ENCODE measurements at places on chromosomes 5 and 9. TPM values are rescaled to one million over a fixed set of nuclear protein-coding genes. Genes with fewer than 3 reads are reported as not detected.

DNA sequence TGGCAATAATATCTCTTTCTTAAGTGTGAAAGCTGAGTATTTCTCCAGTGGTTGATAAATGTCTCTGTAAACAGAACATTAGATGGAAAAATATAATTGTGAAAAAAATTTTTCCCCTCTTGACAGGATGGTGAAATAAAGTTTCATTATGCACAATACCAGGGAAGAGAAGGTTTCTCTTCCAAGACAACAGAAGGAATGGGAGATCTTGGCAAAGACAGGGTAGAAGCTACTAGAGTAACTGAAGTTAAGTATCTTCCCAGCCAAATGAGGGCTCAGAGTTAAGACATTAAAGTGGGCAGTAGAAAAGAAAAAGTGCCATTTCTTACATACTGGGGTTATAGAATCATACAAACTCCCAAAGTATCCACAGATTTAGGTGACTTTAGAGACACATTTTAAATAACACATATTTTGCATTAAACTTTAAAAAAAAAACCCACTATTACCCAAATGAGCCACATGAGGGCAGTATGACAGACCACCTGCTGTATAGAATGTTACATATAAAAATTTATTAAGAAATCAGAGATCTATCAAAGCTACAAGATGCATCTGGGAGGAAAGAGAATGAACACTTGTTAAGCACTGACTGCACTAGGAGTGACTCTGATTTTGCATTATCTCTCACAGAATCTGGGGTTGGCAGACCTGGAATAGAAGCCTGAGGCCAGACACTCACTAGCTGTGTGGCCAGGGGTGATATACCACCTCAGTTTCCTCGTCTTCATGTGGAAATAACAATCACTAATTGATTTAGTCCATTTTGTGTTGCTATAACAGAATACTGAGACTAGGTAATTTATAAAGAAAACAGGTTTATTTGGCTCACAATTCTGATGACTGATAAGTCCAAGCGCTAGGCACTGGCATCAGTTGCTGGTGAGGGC, 98.5 kb downstream of the ARSB start:
- peak; percentile 39 for DNase-seq

DNA sequence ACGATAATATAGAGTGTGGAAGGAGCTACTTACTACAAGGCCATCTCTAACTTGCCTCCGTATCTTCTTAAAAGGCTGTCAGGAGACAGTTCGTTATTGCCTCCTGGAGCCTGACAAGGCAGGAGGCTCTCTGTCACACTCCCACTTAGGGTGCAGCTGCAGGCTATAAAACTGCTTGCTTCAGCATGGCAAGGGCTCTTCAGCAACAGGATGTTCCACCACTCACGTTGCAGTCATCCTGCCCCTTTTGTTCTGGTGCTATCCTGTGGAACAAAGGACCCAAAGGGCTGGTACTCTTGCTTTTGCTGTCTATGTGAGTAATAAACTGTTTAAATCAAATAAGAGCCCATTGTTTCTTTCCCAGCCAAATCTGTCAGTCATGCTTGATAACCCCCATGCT, 508.9 kb downstream of the NTRK2 start:
- no peak for DNase-seq

The AGXT2 gene
- not detected for total RNA-seq

- no peak for DNase-seq
Observed at GRCh38 chr5:97838214-97838613, 655.2 kb upstream of the RIOK2 start.

- no peak for DNase-seq
Observed at GRCh38 chr5:122200450-122200849, 71.1 kb downstream of the ZNF474 start.

DNA sequence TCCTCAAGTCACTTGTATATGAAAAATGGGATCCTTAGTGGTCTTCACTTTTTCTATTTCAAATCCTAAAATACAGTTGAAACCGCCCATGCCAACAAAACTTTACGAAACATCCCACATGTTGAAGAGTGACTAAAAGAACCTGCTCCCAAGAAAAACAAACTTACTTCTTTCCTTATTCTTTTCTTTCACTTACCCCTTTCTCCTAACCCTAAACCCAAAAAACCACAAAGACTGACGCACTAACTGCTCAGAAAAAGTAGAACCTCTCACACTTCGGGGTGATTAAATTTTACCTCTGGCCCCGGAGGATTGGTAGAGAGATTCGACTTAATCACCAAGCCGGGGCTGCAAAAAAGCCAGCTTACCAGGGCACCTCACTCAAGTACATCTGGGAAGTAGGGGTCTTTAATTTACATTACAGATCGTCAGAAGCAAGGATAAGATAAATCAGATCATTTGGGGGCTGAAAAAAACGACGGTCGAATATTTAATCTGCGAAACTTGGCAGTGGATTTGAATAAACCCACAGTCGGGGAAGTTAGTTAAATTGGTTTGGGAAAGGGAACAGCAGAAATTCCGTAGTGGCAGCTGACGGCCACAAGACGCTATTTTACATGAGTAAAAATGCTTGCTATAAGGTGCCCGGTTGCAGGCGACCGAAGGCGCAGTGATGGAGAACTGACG, 1.3 kb downstream of the CDO1 start:
- DNase-seq: no peak

- peak; percentile 40 for DNase-seq
Observed at GRCh38 chr5:172010278-172010677, 3.8 kb upstream of the FBXW11 start.

The PPP3R2 gene
- total RNA-seq: not detected

The FSTL4 gene
- total RNA-seq: 7.1 TPM

DNA sequence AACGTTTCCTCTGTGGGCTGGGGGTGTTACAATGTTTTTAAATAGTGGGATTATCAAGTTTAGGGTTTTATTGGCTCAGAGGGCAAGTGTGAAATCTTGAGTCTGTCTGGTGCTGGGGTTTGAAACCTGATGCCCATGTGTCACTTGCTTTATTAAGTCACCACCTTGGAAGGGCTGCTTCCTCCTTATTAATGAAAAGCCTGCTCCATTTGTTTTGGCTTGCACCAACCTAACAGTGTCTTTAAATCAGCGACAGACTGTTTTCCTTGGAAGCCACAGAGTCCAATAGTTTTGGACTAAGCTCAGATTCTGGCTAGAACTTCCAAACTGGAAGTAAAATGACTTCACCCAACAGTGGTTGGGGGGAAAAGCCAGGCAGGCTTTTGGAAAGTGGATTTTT, 10.7 kb upstream of the PALM2AKAP2 start:
- DNase-seq: peak; percentile 36

- no peak for DNase-seq
Observed at GRCh38 chr5:34915856-34916192, 313 bp downstream of the BRIX1 start.

- DNase-seq: peak; percentile 79
Observed at GRCh38 chr5:123450640-123451039, 27.4 kb upstream of the CEP120 start.

The TXNDC8 gene
- not detected for total RNA-seq

The HRCT1 gene
- 0.48 TPM for total RNA-seq

- DNase-seq: no peak
Observed at GRCh38 chr5:97010606-97011005, 74.7 kb downstream of the LNPEP start.

GRCh38 chr9:98935071-98935505, 8.6 kb upstream of the COL15A1 start:
- peak; percentile 80 for DNase-seq

DNA sequence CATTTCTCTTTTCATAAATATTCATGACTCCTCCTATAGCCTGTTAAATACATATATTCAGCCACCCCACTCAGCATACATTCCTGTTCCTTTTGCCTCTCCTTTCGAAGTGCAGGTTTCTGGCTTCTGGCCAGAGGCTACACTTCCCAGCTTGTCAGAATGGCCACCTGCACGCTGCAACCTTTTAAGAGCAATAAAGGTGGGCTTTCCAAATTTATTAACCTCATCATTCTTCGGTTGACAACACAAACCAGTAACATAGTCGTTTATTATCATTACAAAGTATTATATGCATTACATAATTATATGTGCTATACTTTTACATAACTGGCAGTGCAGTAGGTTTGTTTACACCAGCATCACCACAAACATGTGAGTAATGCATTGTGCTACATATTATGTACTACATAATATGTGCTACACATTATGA, 16.5 kb upstream of the TMEM171 start:
- DNase-seq: no peak

- no peak for DNase-seq
Observed at GRCh38 chr5:122863721-122864120, 18.3 kb downstream of the SNX24 start.

The AJM1 gene
- total RNA-seq: 0.35 TPM
